Activated T-helper 2 cell treated with anti-CD3 and anti-CD28 coated beads, Interferon-gamma antibody, Interleukin-2, Interleukin-4, amounts not matched to agents 10 μg/mL and 5 μg/mL and 100 μg/mL, durations not matched to agents 14 hours and 24 hours and 36 hours (primary cell): ENCODE measurements at places on chromosomes 2 and 18. TPM values are rescaled to one million over a fixed set of nuclear protein-coding genes. Genes with fewer than 3 reads are reported as not detected.

- DNase-seq: no peak
- no peak overlapping the region for H3K27ac ChIP-seq
- peaks cover 4% of the 10 kb centered on the region for H3K4me1 ChIP-seq
- no peak overlapping the region for H3K4me3 ChIP-seq
- peaks cover 15% of the 10 kb centered on the region for H3K27me3 ChIP-seq
Measured at GRCh38 chr18:3791238-3791637, 341.3 kb downstream of the TGIF1 start.

DNA sequence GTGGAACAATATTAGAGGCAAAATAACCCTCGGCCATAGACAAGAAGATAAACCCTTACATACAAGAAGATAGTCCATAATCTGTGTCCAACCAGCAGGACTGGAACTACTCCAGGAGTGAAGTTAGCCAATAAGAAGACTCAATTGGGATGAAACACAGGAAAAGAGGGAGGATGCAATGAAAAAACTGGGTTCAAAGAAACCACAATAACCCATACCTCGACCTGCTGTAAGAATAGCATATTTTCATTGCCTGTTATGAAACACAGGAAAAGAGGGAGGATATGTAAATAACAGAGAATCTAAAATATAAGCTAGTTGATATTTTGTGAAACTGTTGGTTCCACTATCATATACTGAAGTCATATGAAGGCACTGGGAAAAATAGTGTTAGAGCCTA, 87.1 kb upstream of the CSRNP3 start:
- H3K27ac ChIP-seq: no peak overlapping the region
- no peaks in the 10 kb centered on the region for H3K36me3 ChIP-seq
- peaks cover 3% of the 10 kb centered on the region for H3K4me1 ChIP-seq
- no peak overlapping the region for H3K4me3 ChIP-seq
- H3K27me3 ChIP-seq: peaks cover 18% of the 10 kb centered on the region

GRCh38 chr2:178194600-178195389, 483 bp downstream of the OSBPL6 start:
- no peak overlapping the region for H3K27ac ChIP-seq
- peaks cover 65% of the 10 kb centered on the region for H3K27me3 ChIP-seq
- no peak for DNase-seq
- H3K36me3 ChIP-seq: no peaks in the 10 kb centered on the region
- peak overlapping the region; percentile 70 for H3K4me3 ChIP-seq
- H3K4me1 ChIP-seq: peaks cover 15% of the 10 kb centered on the region

- H3K27ac ChIP-seq: peak overlapping the region; percentile 81
- H3K4me3 ChIP-seq: peak overlapping the region; percentile 58
- no peaks in the 10 kb centered on the region for H3K27me3 ChIP-seq
Measured at GRCh38 chr2:38682008-38682575, 16.2 kb downstream of the GALM start.

- no peak overlapping the region for H3K4me3 ChIP-seq
- H3K27me3 ChIP-seq: peaks cover 3% of the 10 kb centered on the region
- H3K4me1 ChIP-seq: no peaks in the 10 kb centered on the region
Measured at GRCh38 chr18:404061-404636, 96.4 kb downstream of the COLEC12 start.

Gene LIMS3
- not detected in 2 replicates for total RNA-seq

Gene CCT4
- 360 and 367 TPM in 2 replicates for total RNA-seq
